HFFc6 (cell line): ENCODE measurements at places on chromosomes 7 and 10. TPM values are rescaled to one million over a fixed set of nuclear protein-coding genes. Genes with fewer than 3 reads are reported as not detected.

AOAH gene
- total RNA-seq = not detected in 2 replicates

NSMCE4A gene
- total RNA-seq = 14.5 to 22.7 TPM (median 22.4 TPM) in 3 replicates

CNTNAP2 gene
- 0.13 TPM in 1 of 3 replicates, not detected in the others for total RNA-seq

CCAR1 gene
- 46.5 to 63.5 TPM (median 58.8 TPM) in 3 replicates for total RNA-seq

PPP1R17 gene
- total RNA-seq = not detected in 3 replicates

CNNM1 gene
- 3.4 to 5.1 TPM (median 5.0 TPM) in 3 replicates for total RNA-seq

PLAU gene
- total RNA-seq = 15.0 to 24.5 TPM (median 21.1 TPM) in 3 replicates
